ENCODE measurements at places on chromosomes 3 and 15. TPM values are rescaled to one million over a fixed set of nuclear protein-coding genes. Genes with fewer than 3 reads are reported as not detected.

VIPR1 gene
- 0.96 TPM for total RNA-seq

CSPG5 gene
- total RNA-seq, result 0.67 TPM

IL17RD gene
- 0.98 TPM for total RNA-seq

GOLGA6L9 gene
- total RNA-seq, result 1.3 TPM

TRIM71 gene
- not detected for total RNA-seq

MUC4 gene
- not detected for total RNA-seq

ATP13A5 gene
- not detected for total RNA-seq

CCPG1 gene
- total RNA-seq, result 47.4 TPM

RNU5B-1 gene
- total RNA-seq, result not detected

All from vein endothelial cell (primary cell).